Non-pigmented ciliary epithelial cell (primary cell): ENCODE measurements at places on chromosomes 7 and 10.

DNA sequence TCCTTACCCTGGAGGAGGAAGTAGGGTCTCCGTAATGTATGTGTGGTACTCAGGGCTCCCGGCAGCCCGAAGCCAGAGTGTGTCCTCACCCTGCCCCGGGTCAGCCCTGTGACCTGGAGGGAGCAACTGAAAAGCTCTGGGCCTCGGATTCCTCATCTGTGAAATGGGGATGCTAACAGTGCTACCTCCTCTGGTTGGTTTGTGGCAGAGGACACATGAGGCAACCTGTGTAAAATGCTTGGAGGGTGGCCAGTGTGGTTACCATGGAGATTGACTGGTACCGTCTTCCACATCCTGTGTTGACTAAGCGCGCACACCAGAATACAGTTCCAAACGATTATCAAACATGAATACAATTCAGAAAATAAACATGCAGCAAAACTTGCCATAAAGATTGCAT is 163.8 kb upstream of the KLF6 start:
- DNase-seq = peak; percentile 55

DNA sequence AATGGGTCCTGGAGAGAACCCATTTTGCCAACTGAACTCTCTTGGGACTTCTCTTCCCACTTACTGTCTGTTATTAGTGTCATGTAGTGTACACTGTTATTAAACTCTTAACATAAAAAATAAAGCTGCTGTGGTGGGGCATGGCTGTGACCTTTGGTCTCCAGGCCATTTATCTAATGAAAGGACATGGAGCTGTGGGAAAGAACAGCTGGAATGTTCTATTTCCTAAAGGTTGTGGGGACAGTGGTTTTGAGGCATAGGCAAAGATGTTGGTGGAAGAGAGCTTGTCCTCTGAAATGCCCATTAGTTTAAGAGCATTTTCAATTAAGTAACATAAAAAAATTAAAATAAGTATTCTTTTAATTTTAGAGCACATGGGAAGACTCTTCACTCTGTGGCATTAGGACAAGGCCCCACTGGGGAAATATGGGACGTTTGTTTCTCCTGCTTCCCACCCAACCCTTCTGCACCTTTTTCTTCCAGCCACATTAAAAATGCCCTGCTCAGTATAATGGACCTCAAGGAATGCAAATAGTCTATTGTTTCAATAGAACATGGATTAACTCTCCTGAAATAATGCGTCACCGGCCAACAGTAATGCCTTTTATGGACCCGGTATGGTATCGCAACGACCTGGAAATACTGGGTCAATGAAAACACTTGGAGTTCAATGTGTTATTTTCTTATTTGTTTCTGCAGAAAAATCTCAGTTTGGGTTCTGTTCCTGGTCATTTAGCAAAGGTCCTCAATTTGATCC is 149.6 kb downstream of the BUB3 start:
- DNase-seq = no peak

DNA sequence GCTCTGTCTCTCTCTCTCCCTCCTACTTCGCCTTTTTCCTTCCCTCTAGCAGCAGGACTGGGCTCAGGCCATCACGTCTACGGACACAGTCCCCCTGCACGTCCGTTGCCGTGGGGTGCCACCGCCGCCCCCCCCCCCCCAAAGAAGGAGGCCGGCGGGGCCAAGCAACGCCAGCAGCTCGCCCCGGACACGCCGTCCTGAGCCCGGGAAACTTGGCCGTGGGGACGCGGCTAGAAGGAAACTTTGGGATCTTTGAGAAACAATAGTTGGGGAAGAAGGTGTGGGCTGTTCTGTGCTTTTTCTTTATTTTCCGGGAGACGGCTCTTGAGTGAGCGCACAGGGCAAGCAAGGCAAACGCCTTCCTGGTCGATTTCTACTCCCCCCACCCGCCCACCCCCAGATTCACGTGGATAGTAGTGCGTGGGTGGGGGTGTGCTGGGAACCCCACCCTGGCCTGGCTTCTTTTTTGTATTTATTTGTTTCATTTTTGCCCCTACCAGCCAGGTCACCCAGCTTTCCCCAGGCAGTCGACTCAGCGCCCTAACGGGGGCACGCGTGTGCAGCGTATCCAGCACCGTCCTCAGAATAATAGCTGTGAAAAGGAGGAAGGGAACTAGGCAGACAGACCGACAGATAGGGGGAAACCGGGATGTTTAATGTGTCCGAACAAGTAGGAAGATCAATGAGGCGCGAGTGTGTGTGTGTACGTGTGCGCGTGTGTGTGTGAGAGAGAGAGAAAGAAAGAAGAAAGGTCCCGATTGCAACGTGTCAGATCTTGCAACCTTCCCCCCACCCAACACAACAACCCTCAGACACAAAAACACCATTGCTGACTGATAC is 1.4 kb downstream of the MXI1 start:
- no peak for DNase-seq

DNA sequence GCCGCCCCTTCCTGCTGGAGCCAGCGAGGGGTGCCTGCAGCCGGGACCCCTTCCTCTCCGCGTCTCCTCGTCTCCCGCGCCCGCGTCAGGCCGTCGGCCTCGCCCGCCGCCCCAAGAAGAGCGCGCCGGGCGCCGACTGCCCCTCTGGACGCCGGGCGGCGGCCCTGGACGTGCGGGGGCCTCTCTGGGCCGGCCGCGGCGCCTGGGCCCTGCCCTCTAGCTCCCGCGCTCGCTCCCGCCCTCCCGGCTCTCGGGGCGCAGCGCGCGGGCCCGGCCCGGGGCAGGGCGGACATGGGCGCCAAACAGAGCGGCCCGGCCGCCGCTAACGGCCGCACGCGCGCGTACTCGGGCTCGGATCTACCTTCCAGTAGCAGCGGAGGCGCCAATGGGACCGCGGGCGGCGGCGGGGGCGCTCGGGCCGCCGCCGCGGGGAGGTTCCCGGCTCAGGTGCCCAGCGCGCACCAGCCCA is 704 bp downstream of the ZNRF2 start:
- no peak for DNase-seq

DNA sequence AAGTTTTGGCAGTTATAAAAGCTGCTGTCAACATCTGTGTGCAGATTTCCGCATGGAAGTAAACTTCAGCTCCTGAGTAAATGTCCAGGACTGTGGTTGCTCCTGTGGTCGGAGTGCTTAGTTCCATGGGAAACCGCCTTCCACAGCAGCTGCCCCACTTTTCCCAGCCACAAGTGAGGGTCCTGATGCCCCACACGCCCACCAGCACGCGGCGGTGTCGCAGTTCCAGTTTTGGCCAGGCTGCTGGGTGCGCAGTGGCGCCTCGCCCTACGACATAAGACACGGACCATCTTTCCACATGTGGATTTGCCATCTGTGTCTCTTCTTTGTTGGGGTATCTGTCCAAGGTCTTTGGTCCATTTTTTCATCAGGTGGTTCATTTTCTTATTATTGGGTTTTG is 167.1 kb downstream of the DIP2C start:
- DNase-seq = no peak

DNA sequence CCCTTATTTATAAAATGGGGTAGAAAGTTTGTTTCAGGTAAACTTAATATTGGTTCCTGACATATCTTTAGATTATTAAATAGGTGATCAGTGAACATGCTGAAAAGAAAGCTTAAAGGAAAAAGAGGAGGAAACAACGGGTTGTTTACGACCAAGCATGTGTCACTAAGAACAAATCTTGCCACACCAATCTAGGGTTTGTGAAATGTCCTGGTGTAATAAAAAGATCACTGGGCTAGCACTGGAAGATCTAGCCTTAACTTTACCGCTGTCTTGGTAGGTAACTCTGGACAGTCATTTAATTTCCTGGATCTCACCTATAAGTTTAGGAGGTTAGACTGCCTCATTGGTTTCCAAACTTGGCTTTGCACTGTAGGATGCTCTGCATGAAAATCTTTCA is 19.0 kb downstream of the VPS26A start:
- DNase-seq = no peak

DNA sequence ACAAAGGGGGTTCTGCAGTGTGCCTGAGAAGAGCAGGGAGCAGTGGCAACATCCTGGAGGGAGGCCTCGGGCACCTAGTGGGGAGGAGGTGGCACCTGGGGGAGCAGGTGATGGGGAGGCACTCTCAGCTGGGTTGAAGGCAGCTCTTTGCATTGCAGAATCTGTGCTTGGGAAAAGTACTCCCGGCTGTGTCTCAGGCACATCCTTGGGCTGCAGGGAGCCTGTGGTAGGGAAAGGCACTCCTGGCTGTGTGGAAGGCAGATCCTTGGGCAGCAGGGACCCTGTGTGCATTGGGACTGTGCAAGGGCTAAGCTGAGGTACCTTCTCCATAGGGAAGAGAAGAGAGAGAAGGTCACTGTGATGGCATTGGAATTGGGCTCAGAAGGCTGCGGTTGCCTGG is 52.8 kb upstream of the ANTXRL start:
- no peak for DNase-seq

GRCh38 chr10:69801094-69801433 is 642 bp upstream of the COL13A1 start:
- DNase-seq = no peak

- DNase-seq = peak; percentile 65
These were observed 34.6 kb upstream of the MALRD1 start for GRCh38 chr10:19014034-19014433.

- DNase-seq = no peak
These were observed 370.5 kb upstream of the NPVF start for GRCh38 chr7:25598765-25599164.

- DNase-seq = no peak
These were observed 67.8 kb downstream of the NAMPT start for GRCh38 chr7:106216923-106217542.

- DNase-seq = no peak
These were observed 30.7 kb upstream of the HPSE2 start for GRCh38 chr10:99266383-99266782.

- DNase-seq = no peak
These were observed 8.0 kb upstream of the PPIF start for GRCh38 chr10:79339266-79339665.

GRCh38 chr10:104300736-104301292 is 31.8 kb downstream of the GSTO2 start:
- peak; percentile 94 for DNase-seq

DNA sequence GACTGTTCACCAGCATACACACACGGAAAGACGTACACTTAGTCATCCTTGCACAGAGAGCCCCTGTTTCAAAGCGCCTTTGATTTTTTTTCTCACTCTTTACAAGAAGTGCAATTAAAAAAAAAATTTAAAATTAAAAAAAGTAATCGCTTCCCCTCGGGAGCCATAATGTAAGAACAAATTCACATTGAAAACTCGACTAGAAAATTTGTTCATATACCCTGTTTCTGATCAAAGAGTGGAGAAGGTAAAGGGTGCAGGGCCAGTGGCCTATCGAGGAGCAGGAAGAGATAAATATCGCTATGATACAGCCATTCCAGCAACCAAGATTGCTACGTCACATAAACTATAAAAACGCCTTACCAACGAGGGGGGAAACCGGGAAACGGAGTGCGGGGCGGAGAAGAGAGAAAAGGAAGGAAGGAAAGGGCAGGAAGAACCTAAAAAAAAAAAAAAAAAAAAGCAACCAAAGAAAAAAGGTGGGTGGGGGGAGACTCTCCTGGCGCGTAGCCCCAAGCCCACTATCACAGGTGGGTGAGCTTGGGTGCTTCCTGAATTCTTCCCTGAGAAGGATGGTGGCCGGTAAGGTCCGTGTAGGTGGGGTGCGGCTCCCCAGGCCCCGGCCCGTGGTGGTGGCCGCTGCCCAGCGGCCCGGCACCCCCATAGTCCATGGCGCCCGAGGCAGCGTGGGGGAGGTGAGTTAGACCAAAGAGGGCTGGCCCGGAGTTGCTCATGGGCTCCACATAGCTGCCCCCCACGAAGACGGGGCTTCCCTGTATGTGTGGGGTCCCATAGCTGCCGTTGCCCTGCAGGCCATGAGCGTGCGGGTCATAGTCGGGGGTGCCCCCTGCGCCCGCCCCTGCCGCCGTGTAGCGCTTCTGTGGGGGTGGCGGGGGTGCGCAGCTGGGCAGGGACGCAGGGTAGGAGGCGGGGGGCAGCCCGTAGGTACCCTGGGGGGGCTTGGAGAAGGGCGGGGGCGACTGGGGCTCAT is 5.2 kb upstream of the HOXA2 start:
- DNase-seq = no peak

GRCh38 chr7:36002900-36003299 is 150.2 kb upstream of the EEPD1 start:
- no peak for DNase-seq

DNA sequence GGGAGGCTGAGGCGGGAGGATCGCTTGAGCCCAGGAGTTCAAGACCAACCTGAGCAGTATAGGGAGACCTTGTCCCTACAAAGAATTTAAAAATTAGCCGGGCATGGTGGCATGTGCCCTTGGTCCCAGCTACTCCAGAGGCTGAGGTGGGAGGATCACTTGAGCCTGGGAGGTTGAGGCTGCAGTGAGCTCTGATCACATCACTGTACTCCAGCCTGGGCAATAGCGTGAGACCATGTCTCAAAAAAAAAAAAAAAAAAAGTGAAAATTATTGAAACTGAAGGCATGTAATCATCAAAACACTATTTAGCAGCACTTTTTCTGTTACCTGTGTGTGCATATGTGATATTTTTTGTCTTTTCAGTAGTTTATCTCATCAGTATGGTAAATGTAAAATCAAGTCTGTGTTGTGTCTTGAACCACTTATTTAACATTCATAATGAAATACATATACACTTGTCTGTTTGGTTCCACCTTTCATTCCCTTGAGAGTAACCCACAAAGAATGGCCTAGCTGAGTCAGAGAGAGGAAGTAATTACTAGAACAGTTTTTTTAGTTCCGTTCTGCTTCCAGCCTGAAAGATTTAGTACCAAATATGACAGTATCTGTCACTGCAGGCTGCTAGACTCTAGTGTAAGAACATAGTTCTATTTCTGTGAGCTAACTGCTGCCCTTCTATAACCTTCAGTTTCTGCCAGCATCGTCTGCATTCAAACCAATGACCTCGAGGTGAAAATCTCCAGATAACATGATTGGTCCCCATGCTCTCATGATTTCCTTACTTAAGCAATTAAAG is 68.6 kb downstream of the MMRN2 start:
- DNase-seq = no peak

DNA sequence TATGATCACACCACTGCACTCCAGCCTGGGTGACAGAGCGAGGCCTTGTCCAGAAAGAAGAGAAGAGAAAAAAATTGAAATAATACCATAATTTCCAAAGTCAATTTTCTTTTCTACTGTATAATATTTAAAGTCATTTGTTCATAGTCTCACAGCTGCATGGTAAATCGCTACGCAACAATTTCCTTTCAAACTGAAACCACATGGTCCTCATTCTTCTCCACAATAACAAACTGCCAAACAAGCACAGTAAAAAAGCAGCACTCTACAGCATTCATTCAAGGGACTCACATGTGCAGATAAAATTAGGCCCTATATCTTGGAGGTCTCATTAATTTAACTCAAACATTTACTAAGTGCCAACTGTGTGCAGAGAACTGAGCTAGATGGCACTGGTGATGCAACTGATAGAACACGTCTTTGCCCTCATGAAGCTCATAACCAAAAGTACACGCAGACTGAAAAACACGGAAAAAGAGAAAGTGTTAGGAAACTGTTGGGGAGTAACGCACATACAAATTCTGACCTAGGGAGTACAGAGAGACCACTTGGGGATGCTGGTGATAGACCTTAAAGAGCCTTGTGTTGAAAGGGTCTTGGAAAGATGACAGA is 68.4 kb upstream of the SRRM3 start:
- no peak for DNase-seq
